ENCODE measurements at places on chromosomes 5 and 9.

- no peak for DNase-seq
These were observed 299.4 kb downstream of the MAN2A1 start for GRCh38 chr5:109989161-109989560.

- DNase-seq: no peak
These were observed 6.6 kb upstream of the PTGS1 start for GRCh38 chr9:122364117-122364782.

DNA sequence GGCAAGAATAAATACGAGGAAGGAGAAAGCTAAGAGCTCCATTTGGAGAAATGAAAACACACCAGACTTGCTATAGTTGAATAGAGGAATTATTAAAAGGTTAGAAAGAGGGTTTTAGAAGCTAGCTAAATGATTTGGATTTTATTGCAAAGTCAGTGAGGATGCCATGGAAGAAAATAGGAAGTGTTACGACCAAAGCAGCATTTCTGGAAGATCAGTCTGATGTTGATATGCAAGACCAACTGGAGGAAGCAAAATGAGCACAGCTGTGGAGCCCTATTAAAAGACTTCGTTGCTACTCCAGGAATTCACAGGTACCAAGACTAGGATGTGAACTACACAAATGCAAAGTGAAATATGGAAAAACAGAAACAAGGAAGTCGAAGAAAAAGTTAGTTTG, 2.1 kb downstream of the DHX29 start:
- DNase-seq: no peak

DNA sequence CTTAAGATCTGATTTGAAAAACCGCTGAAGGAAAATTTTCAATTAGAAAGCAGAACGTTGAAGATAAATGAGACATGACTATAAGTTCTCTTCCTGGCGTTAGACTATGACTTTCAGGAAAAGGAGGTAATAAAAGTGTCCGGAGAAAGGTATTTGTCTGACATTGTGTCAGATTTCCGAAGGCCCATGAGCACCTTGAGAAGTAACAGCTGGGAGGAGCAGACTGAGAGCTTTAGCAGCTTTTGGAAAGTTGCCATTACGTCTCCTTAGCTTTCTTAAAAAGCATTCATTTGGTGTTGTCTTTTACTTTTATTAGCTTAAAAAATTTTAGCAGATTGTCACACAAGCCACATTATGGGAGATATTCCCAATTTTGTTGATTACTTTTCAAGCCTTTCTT, 363.5 kb downstream of the NDUFS4 start:
- DNase-seq: no peak

GRCh38 chr5:154722097-154722496, 33.1 kb upstream of the LARP1 start:
- no peak for DNase-seq

- no peak for DNase-seq
These were observed 49.1 kb upstream of the EXOC3 start for GRCh38 chr5:393846-394275.

- no peak for DNase-seq
These were observed 56.2 kb upstream of the APC start for GRCh38 chr5:112681481-112681908.

- no peak for DNase-seq
These were observed 41.3 kb upstream of the PHYKPL start for GRCh38 chr5:178273665-178274541.

DNA sequence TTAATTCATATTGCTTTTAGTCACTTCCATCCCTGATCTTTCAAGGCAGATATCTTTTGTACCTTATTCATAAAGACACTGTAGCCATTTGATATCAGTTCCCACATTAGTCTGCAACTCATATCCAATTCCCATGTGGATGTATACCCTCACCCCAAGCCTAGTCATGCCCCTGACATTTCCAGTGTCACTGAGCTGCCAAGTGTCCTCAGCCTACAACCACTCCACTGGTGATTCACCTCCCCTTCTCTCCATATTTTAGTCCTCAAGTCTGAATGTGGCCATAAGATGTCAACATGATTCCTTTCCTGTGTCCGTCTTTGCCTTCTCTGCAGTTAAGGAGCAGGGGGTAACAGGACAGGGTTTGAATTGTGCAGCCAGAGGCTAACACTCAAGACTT, 346.9 kb downstream of the RAB3C start:
- no peak for DNase-seq

GRCh38 chr9:134660407-134660806, 18.8 kb downstream of the COL5A1 start:
- no peak for DNase-seq

DNA sequence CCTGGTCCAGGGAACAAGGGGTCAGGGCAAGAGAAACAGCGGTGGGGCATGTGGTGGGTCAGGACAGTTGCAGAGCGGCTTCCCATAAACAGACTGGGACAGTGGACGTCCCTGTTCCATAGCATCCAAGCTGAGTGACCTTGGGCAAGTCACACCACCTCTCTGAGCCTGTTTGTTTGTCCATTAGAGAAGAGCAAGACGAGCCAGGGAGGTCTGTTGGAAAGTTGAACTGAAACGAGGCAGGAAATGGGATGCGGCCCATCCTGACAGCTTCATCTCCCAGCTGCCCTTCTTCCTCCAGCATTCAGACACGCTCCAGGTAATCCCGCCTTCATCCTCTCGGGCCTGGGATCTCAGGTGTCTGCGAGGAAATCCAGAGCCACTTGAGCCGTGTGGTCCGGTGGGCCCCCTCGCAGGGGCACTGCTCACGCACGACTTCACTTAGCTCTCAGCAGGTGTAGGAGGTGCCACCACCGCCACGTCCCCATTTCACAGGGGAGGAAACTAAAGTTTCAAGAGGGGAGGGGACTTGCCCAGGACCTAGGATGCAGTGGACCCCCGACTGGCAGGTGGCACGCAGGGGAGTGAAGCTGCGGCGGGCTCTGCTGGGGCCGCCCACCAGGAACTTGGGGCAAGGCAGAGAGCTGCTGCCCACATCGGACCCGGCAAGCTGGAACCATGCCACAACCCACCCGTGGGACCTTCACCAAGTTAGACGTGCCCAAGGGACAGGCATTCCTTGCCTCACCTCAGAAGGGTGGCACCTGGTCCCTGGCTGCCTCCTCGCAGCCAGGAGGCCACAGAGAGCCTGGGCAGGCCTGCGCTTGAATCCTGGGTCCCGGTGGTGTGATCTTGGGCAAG, 13.0 kb downstream of the PTGES2 start:
- DNase-seq: no peak

DNA sequence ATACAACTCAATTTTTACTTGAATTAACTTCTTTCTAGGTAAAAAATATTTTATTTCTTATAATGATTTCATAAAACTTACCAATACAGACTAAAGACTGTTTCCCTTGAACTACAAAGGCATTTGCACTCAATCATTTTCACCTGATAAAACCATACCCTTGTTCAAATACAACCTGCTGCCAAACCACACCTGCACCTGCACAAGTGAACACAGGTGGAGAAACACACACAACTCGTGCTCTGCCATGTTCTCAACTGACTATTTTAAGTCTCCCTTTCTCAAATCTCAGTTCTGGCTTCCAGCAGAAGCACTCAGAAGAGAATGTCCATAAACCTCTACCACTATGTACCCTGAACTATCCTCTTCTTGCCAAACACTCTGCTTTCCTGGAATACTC, 1892.1 kb downstream of the MAT2B start:
- DNase-seq: no peak

DNA sequence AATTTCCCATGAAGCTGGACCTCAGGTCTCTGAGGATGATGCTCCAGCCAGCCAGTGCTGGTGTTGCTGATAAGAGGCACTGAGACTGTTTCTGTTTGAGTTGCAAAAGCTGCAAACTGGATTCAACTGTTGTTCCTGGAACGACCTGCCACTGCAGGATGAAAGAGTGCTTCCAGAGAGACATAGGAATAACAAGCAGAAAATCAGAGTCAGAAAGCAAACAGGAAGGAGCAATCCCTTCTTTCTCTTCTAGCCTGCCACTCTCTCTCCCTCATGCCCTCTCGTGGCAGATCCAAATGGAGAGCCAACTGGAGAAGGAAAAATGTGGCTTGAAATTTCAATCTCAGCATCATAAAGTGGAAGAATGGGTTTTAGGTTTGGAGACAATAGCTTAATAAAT, 110.4 kb downstream of the STARD4 start:
- DNase-seq: no peak

DNA sequence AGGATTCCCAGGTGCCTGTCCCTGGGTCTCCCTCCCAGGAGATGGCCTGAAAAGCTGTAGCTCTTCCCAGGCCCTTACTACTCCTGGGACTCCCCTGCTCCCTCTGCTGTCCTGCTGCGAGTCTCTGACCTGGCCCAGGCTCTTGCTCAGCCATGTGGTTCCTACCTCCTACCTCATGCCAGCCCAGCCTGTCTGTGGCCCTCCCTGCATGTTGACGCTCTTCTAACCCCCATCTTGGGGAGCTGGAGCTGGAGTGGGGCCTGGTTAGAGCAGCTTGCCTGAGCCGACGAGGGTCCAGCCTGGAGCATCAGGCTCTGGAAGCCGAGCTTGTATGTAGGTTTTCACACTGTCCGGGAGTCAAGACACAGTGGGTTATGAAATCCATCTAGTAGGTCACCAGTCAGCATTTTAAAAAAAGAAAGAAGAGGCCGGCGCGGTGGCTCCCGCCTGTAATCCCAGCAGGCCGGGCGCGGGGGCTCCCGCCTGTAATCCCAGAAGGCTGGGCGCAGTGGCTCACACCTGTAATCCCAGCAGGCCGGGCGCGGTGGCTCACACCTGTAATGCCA, 244.4 kb downstream of the FANCC start:
- DNase-seq: no peak

GRCh38 chr9:137619240-137620047, 639 bp downstream of the EHMT1 start:
- peak; percentile 17 for DNase-seq

GRCh38 chr9:95819636-95820035, 55.9 kb upstream of the ERCC6L2 start:
- DNase-seq: no peak

GRCh38 chr5:131285703-131286399, 22.0 kb downstream of the CDC42SE2 start:
- no peak for DNase-seq

- no peak for DNase-seq
These were observed 72.4 kb upstream of the MPDZ start for GRCh38 chr9:13351778-13352386.
